Hematopoietic multipotent progenitor cell (in vitro differentiated cells): ENCODE measurements at places on chromosomes 11 and 22.
A peak's percentile ranks its signal among the peaks of the same experiment; 100 is the strongest.

GRCh38 chr22:18119409-18120110, 9.0 kb downstream of the TUBA8 start:
- DNase-seq = no peak

GRCh38 chr11:46669711-46670139, 30.7 kb downstream of the ARHGAP1 start:
- no peak for DNase-seq

GRCh38 chr11:63639199-63639832, 25.1 kb upstream of the PLAAT3 start:
- DNase-seq = no peak

DNA sequence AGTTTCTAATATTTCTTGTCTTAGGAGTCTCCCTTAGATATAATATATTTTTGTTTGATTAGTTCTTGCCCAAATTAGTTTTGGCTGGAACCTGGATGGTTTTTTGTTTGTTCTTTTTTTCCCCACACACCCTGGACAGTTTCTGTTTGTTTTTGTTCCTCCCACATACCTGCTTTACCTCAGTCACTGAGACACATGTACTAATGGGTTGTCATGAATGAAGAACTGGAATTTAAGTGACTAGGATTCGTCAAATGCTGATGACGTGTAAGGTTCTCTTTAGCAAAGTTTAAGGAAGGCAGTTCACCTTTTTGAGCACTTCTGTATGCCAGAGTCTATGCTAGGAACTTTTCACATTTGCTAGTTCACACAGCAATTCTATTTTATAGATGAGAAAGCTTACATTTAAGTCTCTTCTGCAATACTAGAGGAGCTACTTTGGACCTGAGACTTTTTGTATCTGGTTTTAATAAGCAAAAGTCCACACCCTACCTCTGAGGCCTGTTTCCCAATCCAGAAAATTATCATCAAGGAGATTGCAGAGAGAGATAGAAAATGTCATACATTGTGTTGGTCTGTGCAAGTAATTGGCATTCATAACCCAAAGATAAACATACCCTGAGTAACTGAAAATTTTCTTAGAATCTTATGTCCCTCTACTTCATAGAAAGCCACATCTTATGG, 86.7 kb upstream of the RAB1B start:
- DNase-seq = no peak

DNA sequence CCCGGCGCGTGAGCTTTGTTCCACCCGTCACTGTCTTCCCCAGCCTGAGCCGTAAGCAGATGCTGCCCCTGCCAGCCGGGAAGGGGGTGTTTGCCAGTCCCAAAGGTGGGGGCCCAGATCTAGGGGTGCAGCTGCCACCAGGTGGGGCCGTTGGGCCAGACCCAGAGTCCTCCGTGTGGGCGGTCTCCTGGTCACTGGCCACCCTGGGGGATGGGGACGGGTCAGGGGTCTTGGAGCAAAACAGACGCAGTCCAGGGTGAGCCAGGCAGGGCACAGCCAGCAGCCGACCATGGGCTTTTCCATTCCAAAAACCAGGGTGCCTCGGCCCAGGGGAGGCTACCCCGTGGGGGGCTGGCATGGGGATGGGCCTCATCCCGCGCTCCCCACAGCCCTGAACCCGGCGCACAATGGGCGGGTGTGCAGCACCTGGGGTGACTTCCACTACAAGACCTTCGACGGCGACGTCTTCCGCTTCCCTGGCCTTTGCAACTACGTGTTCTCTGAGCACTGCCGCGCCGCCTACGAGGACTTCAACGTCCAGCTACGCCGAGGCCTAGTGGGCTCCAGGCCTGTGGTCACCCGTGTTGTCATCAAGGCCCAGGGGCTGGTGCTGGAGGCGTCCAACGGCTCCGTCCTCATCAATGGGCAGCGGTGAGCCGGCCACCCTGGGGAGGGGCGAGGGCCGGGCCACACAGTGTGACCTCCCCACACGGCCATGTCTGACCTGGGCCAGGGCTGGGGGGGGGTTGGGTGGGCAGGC, 3.5 kb downstream of the MUC5B start:
- no peak for DNase-seq

GRCh38 chr11:9626496-9627394, 37.1 kb upstream of the SWAP70 start:
- DNase-seq = no peak

GRCh38 chr11:69877235-69877634, 58.0 kb upstream of the FGF3 start:
- no peak for DNase-seq

- peak; percentile 5 for DNase-seq
Measured at GRCh38 chr22:24952837-24953383, 394 bp downstream of the KIAA1671 start.

DNA sequence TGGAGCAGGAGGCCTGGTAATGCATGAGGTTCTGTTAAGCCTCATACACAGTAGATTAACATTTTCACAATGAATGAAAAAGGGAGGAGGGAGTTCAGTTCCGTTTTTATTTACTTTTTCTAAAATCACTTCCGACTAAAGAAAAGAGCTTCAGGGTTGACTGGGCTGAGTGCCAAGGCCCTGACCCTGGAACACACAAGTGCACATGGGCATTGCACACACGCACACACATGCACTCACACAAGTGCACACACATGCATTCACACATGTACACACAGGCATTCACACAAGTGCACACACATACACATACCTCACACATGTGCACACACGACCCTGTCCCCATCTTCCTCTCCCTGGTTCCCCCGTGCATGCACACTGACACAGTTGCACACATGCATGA, 303.3 kb downstream of the BRD1 start:
- DNase-seq = no peak

DNA sequence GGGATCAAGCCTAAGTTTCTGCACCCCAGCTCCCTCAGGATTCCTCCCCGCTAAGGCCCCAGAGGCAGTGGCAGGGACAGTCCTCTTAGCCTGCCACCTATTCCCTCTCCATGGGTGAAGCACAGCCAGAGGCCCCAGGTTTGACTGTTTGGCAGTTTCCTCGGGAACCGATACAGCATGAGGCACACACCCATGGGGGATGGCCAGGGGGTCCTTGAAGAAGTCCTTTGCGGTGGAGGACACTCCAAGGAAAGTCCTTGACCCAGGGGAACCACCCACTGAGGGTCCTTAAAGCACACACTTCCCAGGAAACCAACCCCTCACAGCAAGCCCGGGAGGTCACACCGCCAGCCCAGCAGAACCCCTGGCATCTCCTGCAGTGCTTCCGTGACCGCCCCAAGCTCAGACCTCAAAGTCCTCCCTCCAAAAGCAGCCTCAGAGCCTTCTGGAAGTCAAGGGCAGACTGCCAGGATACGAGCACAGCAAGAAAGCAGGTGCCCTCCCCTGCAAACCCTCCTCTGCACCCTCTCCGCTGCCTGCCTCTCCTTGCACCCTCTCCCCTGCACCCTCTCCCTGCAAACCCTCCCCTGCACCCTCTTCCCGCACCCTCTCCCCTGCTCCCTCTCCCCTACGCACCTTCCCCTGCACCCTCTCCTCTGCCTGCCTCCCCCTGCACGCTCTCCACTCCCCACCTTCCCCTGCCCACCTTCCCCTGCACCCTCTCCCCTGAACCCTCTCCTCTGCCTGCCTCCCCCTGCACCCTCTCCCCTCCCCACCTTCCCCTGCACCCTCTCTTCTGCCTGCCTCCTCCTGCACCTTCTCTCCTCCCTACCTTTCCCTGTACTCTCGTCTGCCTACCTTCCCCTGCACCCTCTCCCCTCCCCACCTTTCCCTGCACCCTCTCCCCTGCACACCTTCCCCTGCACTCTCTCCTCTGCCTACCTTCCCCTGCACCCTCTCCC, 1.4 kb downstream of the SIGIRR start:
- DNase-seq = no peak

- DNase-seq = peak; percentile 46
Measured at GRCh38 chr11:69888483-69889181, 69.4 kb upstream of the FGF3 start.
